AG09309 (cell line): ENCODE measurements at places on chromosomes 3 and 15.

- no peak for DNase-seq
Observed at GRCh38 chr15:39936187-39936586, 2.3 kb downstream of the EIF2AK4 start.

DNA sequence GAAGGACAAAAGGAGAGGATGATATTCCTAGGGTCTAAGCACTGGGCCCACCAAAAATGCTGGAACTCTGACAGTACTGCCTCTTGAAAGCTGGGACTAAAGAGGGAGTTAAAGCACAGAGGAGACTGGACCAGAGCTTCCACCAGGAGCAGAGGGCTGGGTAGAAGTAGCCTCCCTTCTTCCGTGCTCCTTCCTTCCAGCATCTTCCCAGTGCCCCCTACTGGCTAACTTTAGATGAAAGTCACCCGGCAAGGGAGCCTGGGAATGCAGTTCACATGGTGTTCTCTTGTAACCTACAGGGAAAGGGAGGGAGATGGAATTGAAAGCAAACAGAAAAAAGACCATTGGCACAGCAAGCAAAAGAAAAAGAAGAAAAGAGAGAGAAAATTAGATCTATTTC, 106.1 kb upstream of the COL8A1 start:
- peak; percentile 62 for DNase-seq

- no peak for DNase-seq
Observed at GRCh38 chr3:194001-194400, 2.6 kb upstream of the CHL1 start.

DNA sequence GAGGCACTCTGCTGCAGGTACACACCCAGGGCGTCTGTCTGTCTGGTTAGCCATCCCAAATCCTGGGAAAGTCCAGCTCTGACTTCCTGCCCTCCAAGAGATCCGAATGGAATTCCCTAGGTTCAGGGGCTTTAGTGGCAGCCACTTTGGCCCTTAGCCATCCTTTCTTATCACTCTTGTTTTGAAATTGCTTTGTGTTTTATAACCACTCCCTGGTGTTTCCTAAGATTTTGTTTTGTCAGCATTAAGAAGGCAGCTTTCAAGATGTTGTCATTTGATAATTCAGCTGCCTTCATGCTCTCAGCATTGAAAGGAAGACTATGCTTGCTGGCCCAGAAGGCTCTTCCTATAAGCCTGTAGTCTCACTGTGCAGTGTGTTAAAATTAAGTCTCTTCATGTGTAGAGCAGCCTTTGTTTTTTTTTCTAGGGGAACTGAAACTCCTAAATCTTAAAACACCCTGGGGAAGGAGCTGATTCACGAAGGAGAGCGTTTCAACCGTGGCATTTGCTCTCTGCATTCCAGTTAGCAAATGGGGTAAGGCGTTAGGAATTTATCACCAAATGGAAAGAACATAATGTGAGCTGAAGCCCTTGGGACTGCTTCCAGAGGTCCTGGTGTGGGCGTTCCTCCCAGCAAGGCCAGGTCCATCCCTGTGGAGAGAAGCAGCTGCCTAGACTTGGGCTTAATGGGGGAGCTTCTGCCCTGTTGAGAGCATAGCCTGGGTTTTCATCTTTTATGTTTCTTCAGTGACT, 14.2 kb upstream of the CLEC3B start:
- peak; percentile 79 for DNase-seq

DNA sequence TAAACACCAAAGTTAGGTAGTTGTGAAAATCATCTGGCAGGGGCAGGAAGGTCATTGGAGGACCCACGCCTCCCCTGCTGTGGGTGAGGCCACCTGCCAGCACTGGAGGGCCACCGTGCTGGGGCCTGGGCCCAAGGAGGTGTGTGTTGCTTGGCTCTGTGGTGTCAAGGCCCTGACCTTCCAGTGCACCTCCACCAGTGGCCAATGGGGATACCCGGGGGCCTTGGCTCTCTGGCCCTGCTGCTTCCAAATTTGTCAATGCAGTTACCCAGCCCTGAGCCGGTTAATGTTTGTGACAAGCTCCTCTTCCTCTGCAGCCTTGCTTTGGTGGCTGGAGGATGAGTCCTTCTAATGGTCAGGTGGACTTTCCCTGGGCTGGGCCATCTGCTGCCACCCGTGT, 150.2 kb downstream of the KLF13 start:
- DNase-seq: no peak

DNA sequence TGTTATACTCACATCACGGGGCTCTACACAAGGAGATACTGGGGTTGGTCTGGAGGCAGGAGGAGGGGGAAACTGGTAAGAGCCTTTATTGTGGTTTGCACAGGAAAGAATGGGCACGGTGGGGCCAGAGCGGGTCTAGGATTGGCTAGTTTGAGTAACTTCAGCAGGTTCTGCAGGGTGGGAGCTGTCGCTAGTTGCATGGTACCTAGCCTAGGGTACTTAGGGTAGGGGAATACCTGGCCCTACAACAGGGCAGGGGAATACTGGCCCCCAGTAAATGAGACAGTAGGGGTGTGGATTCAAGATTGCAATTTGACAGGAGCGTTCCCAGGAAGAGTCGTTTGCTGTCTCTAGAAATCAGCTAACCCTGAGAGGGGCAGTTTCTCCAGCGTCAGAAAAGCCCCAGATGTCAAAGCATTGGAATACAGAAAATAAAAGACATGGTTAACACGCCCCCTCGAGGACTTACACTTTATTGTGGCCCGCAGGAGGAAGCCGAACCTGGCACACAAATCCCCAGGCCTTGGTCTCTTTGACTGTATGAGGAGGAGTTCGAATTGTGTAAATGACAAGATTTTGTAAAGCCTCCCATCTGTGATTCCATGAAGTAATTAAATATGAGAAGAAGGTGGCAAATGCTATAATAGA, 32.0 kb downstream of the ST8SIA2 start:
- no peak for DNase-seq

DNA sequence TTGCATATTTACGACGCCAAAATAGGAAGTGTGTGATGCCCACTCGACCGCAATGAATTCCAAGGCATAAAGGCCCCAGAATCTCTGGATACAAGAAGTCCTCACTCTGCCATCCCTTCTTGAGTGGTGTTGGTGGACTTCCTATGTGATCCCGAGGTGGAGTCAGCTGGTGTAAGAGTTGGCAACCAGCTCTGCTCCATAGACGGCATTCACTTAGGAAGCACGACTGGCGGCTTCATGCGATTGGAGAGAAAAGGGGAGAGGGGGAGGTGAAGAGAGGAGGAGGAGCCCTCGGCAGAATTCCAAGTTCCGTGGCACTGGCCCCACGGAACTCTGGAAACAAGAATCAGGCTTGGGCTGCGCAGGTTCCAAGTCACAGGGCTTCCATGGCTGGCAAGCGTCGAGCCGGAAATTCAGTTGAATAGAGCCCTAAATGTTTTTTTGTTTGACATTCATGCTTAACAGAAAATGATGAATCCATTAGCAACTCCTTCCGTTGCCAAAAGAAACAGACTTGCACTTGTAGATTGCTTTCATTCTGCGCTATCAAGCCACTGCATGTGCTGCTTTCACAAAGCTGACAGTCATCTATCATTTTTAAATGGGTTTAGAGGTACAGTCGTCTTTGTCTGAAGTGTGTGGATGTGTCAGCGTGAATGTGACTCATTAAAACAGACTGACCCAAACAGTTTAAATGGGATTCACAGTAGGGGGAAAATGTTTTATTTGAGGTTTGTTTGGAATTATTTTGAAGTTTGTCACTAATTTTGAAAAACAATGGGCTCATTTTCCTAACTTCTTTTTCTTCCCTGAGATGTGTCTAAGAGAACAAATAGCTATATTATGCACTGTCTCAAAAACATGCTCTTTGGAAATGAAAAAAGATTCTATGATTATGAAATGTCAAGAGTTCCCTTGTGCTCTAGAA, 428.3 kb upstream of the ATP11B start:
- DNase-seq: no peak

DNA sequence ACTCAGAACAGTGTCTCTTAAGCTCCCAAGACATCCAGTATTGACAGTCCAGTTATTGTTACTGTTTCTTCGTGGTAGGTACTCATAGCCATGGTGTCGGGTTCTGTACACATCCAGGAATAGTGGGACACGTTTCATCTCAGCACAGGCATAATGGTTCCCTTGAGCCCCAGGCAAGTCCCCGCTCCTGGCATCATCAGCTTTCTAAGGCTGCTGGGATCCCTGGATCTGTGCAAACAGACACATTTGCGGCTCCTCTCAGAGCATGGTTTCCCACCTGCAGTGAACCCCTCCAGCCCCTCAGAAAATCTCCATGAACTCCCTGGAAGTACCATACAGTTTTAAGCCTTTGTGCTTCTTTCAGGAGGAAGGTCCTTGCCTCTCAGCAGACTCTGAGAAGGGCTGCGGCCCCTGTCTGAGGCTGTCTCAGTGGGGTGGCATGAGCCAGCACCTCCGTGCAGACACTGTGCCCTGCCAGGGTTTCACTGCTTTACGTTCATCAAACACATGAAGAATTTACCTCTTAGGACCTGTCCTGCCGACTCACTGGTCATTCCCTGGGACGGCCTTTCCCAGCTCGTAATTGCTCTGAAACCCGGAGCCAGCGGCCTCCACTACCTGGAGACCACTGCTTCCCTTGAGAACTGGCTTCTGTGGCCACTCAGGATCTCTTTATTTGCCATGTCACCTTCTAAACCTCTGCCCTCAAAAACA, 124.9 kb downstream of the LRRK1 start:
- no peak for DNase-seq

DNA sequence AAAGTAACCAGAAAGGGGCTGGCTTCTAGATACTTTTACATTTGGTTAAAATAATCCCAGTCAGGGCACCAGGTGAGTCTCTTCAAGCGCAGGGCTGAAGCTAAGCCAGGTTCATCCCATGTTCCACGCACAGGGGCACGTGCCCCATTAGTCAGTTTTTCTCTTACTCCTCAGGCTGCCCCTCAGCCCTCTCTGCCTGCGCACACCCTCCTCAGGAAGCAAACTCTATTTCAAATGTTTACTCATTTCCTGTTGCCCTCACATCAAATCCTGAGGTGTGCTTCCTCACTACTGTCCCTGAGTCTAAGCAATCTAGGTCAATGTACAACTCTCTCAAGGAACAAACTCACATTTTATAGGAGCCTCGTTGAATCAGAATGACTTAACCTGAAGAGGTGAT, 48.5 kb downstream of the THBS1 start:
- no peak for DNase-seq

DNA sequence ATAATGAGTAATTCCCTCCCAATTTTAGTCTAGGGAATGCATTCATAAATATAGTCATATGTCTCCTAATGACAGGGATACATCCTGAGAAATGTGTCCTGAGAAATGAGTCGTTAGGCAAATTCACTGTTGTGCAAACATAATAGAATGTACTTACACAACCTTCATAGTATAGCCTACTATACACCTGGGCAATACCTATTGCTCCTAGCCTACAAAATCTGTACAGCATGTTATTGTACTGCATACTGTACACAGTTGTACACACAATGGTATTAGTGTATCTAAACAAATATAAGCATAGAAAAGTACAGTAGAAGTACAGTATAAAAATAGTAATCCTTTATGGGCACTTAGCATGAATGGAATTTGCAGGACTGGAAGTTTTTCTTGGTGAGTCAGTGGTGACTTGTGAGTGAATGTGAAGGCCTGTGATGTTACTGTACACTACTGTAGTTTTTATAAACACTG, 6.6 kb downstream of the DTWD1 start:
- DNase-seq: peak; percentile 75

- DNase-seq: no peak
Observed at GRCh38 chr3:72696815-72697214, 151.4 kb downstream of the SHQ1 start.

DNA sequence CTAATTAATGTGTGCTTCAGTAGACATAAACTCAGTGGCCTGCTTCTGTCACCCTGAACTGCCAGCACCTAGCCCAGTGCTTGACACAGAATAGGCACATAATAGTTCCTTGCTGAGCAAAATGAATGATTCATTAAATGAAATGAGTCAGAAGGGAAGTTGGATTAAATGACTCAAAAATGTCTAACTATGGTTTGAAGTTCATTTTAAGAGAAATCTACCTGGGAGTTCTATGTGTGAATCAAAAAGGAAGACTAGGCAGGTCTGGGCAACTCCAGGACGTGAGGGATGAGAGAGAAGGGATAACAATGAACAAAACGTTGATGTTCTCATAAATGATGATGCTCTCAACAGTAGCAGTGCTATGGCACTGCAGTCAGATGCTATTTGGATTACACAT, 175.0 kb downstream of the CFAP20DC start:
- peak; percentile 4 for DNase-seq

GRCh38 chr3:13347390-13347950, 72.7 kb downstream of the NUP210 start:
- DNase-seq: no peak

DNA sequence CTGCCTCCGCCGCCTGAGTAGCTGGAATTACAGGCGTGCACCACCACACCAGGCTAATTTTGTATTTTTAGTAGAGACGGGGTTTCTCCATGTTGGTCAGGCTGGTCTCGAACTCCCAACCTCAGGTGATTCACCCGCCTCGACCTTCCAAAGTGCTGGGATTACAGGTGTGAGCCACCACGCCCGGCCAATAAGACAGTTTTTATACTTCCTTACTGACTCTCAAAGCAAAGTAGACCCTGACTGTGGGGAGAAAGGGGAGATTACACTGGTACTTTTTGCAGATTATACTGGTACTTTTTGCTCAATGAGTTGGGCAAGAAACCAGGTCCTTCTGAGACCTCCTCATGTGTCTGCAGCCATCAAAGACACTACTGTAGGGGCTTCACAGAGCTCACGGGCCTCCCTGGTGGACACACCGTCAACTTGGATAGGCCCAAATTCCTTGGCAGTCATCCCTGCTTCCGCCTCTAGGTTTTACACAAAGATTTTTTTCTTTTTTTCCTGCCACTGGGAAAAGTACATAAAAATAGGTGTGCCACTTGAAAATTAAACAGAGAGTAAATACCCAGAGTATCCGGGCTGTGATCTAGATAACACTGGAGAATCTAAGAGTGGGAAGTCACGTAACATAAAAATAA, 143.3 kb upstream of the WNT5A start:
- DNase-seq: no peak

- no peak for DNase-seq
Observed at GRCh38 chr3:127666676-127667075, 6.1 kb upstream of the ABTB1 start.

DNA sequence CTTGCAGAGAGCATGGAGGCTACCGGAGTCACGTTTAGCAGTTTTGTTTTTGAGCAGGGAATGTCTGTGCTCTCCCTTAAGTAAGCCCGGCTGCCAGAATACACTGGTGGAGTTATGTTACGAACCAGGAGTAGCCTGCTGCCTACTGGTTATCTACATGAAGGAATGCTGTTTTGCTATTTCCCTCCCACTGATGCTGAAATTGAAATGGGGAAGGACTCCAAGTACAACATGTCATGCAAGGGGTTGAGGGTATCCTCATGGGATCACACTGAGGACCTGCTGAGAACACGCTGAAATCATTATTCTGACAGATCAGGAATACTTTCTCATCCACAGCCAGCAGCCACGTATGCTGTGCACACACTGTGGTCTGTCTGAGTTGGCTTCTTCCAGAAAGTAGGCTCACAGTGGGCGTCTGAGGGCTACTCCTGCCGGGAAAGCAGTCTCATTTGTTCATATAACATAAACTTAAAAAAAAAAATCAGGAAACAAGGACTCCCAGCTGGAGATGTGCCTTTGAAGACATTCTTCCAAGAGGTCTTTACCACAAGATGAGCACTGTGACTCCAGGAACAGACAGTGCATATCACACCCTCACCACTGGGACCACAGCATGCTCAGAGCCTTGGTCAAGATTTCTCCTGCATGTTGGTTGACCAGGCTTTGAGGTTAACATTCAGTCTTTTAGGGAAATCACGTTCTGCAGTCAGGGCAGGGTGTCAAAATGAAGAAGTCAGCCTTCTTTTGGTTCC, 300.4 kb upstream of the RASGRP1 start:
- peak; percentile 98 for DNase-seq
